Memory B cell (primary cell): ENCODE measurements at places on chromosomes 3 and 15.

- no peak for DNase-seq
Measured at GRCh38 chr3:195717416-195717815, 3.4 kb upstream of the MUC20 start.

- DNase-seq: no peak
Measured at GRCh38 chr3:62774221-62774620, 101.0 kb downstream of the CADPS start.

DNA sequence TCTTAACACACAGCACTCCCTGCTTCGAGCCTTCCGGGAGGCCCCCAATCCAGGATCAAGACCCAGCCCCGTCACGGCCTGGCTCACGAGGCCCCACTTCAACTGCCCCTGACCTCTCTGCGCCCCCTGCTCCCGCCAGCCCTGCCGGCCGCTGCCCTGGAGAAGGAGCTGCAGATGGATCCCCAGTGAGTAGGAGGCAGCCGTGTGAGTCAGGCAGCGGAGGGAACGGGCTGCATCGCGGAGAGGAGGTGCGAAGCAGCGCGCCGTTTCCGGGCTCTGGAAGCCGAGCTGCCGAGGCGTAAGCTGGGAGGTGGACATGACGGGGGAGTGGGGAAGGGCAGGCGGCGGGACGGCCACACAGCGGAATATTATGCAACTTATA is 133.4 kb downstream of the TPRA1 start:
- no peak for DNase-seq

DNA sequence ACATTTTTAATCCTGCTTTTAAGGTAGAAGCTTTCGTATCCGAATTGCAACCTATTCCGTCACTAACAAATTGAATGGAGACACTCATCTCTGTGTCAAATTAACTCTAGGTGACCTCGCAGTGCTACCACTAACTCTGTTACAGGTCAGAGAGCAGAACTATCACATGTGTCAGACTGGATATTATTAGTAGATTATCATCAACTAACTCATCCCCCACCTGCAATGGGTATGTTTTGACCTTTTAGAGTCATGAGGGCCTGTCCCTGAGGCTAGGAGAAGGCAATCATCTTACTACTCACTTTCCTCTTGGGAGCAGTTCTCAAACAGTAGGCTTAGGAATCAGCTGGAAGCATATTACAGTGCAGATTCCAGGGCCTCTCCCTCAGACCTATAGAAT is 2.0 kb downstream of the GLDN start:
- DNase-seq: no peak

- no peak for DNase-seq
Measured at GRCh38 chr3:9147896-9148266, 101.6 kb downstream of the SRGAP3 start.

DNA sequence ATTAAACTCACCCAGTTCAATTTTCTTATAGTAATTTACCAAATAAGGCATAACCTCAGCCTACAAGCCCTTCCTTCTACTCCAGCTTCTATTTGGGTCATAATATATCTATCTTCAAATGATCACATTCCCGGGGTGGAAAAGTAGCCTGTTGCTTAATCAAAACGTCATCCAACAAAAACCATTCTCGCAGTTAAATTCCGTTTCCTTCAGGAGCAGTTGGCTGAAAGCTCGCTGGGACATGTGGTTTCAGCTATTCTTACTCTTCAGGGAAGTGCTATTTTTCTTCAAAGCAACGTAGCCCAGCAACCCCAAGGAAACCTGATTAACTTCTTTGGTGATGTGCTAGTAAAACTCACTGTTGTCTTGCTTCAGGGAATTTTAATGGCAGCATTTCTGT is 59.6 kb downstream of the MAGI1 start:
- DNase-seq: no peak

GRCh38 chr3:167882057-167882667 is 146.6 kb downstream of the SERPINI1 start:
- peak; percentile 31 for DNase-seq

GRCh38 chr3:109023656-109024254 is 70.1 kb upstream of the GUCA1C start:
- peak; percentile 4 for DNase-seq

- DNase-seq: no peak
Measured at GRCh38 chr3:32821686-32822296, 4.0 kb downstream of the TRIM71 start.
